ENCODE measurements at places on chromosomes 12 and 14. TPM values are rescaled to one million over a fixed set of nuclear protein-coding genes. Genes with fewer than 3 reads are reported as not detected.

DNA sequence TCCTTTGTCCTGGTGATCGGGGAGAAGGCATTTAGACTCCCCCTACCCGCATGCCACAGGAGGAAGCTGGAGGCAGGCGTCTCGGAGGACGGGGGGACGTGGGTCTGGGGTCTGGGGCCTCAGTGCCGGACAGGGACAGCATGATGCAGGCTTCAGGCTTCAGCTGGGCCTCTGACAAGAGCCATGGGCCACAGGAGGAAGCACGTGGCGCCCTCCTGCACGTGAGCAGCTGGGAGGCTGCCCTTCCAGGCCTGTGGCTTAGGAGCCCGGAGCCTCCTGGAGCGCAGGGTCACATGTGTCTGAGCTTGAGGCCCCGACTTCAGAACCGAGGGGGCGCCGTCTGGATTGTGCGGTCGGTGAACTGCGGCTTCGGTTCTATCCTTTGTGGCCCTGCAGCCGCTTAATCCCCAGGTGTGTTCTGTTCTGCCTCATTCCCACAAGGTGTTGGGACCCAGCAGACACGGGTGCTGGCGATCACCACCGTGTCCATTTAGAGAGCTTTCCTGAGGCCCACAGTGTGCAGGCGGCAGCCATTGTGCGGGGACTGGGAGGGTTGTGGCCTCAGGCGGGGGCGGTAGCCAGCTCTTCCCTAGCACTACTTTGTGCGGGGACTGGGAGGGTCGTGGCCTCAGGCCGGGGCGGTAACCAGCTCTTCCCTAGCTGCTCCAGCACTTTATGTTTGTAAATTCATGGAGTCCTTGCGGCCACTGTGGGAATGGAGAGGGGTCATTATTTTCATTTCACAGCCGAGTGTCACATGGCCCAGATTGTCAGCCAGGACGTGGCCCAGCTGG is 150.2 kb downstream of the ADGRD1 start:
- DNase-seq: no peak
- H3K4me3 ChIP-seq: no peak overlapping the region
- no peaks in the 10 kb centered on the region for H3K27me3 ChIP-seq
- H3K27ac ChIP-seq: no peak overlapping the region

- H3K4me3 ChIP-seq: no peak overlapping the region
- H3K36me3 ChIP-seq: no peaks in the 10 kb centered on the region
- no peak overlapping the region for H3K27ac ChIP-seq
- no peak for DNase-seq
- no peaks in the 10 kb centered on the region for H3K4me1 ChIP-seq
- H3K27me3 ChIP-seq: no peaks in the 10 kb centered on the region
These were observed 72.7 kb downstream of the NOVA1 start for GRCh38 chr14:26525085-26525484.

Gene CLEC1B
- 2.6 TPM for total RNA-seq

Gene STAC3
- total RNA-seq: 2.6 TPM

- no peak overlapping the region for H3K4me3 ChIP-seq
- H3K27me3 ChIP-seq: no peaks in the 10 kb centered on the region
- no peaks in the 10 kb centered on the region for H3K4me1 ChIP-seq
- no peak overlapping the region for H3K27ac ChIP-seq
- no peak for DNase-seq
These were observed 15.8 kb upstream of the PTPRR start for GRCh38 chr12:70936203-70936813.

Gene NFE2
- total RNA-seq: 2.8 TPM

Gene KRT77
- not detected for total RNA-seq

DNA sequence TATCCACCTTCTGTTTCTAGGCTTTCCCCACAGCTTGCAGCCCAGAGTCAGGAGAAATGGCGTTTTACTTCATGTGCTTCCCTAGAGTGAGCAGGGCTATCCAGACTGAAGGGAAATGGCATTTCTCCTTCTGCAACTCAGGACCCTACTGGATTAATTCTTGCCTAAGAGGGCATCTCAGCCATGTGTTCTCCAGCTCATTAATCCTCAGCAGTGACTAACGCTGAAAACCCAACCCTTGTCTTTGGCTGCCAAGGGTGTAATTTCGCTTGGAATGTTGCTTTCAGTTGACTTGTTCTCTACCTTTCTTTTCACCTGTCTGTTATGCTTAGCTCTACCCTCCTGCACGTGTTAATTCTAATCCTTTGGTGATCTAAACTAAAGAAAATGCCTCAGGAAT is 21.0 kb upstream of the EMP1 start:
- H3K36me3 ChIP-seq: no peaks in the 10 kb centered on the region
- peaks cover 10% of the 10 kb centered on the region for H3K4me1 ChIP-seq
- H3K27ac ChIP-seq: no peak overlapping the region
- no peak overlapping the region for H3K4me3 ChIP-seq

DNA sequence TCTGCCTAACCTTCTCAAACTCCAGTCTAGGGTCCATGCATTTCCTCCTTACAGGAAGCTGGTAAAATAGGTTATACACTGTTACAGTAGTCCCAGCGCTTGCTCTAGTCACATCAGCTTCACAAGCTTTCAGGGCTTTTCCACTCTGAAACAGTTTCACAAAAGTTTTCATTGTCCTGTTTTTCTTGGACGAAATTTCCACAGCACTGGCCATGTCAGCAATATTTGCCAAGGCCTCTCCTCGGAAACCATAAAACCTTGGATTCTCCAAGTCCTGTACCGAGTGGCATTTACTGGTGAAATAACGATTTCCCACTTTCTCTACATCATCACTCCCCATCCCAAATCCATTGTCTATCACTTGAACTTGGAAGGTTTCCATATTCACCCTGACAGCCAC is 2.1 kb downstream of the MLH3 start:
- H3K27me3 ChIP-seq: no peaks in the 10 kb centered on the region
- DNase-seq: no peak
- no peaks in the 10 kb centered on the region for H3K36me3 ChIP-seq
- H3K27ac ChIP-seq: no peak overlapping the region
- H3K4me1 ChIP-seq: peaks cover 20% of the 10 kb centered on the region
- no peak overlapping the region for H3K4me3 ChIP-seq

Gene FAIM2
- 0.10 TPM for total RNA-seq

DNA sequence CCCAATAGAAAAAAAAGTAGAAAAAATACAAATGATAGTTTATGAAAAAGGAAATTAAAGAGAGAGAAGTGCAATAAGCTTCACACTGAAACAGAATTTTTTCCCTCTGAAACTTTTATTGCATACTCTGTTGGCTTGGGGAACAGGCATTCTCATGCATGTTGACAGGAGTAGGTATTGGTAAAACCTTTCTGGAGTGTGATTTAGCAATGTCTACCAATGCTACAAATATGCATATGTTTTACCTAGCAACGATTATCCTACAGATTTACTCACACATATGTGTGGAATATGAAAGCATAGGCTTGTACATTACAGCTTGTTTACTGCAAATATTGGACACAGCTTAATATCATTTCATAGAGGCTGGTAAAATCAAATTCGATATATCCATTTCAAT is 125.7 kb upstream of the MYF6 start:
- no peak for DNase-seq
- H3K27ac ChIP-seq: no peak overlapping the region
- no peak overlapping the region for H3K4me3 ChIP-seq
- H3K36me3 ChIP-seq: no peaks in the 10 kb centered on the region
- no peaks in the 10 kb centered on the region for H3K27me3 ChIP-seq
- H3K4me1 ChIP-seq: no peaks in the 10 kb centered on the region

GRCh38 chr12:108240027-108240785 is 98.9 kb downstream of the CMKLR1 start:
- no peak overlapping the region for H3K4me3 ChIP-seq
- DNase-seq: no peak
- no peak overlapping the region for H3K27ac ChIP-seq
- H3K4me1 ChIP-seq: no peaks in the 10 kb centered on the region
- no peaks in the 10 kb centered on the region for H3K36me3 ChIP-seq

All from CD4-positive, CD25-positive, alpha-beta regulatory T cell (primary cell).